Activated CD8-positive, alpha-beta memory T cell treated with anti-CD3 and anti-CD28 coated beads, Interleukin-2, amount 10 ng/mL, durations not matched to agents 7 days and 5 days (primary cell): ENCODE measurements at places on chromosomes 2 and 18. TPM values are rescaled to one million over a fixed set of nuclear protein-coding genes. Genes with fewer than 3 reads are reported as not detected.

DNA sequence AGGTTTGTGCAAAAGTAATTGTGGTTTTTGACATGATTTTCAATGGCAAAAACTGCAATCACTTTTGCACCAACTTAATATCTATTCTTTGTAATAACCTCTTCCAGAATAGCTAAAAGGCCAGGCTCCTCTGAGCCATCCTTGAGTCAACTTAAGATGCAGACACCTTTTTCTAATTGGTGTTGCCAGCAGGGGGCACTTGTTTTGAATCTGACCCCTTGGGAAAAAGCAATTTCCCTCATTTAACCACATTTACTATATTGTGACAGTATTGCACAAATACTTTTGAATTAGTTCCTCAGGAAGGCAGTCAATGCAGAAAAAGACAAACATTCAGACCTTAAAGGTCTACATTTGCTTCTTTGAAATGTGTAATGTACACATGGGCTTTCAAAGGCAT lies 78.6 kb upstream of the GALNT5 start:
- H3K4me3 ChIP-seq: no peak overlapping the region
- H3K27me3 ChIP-seq: peaks cover 11% of the 10 kb centered on the region
- H3K36me3 ChIP-seq: no peaks in the 10 kb centered on the region
- no peak overlapping the region for H3K27ac ChIP-seq
- DNase-seq: no peak
- peaks cover 10% of the 10 kb centered on the region for H3K4me1 ChIP-seq

- no peak overlapping the region for H3K4me3 ChIP-seq
- H3K4me1 ChIP-seq: peaks cover 73% of the 10 kb centered on the region
Measured at GRCh38 chr2:101300164-101300563, 8.3 kb downstream of the RNF149 start.

DNA sequence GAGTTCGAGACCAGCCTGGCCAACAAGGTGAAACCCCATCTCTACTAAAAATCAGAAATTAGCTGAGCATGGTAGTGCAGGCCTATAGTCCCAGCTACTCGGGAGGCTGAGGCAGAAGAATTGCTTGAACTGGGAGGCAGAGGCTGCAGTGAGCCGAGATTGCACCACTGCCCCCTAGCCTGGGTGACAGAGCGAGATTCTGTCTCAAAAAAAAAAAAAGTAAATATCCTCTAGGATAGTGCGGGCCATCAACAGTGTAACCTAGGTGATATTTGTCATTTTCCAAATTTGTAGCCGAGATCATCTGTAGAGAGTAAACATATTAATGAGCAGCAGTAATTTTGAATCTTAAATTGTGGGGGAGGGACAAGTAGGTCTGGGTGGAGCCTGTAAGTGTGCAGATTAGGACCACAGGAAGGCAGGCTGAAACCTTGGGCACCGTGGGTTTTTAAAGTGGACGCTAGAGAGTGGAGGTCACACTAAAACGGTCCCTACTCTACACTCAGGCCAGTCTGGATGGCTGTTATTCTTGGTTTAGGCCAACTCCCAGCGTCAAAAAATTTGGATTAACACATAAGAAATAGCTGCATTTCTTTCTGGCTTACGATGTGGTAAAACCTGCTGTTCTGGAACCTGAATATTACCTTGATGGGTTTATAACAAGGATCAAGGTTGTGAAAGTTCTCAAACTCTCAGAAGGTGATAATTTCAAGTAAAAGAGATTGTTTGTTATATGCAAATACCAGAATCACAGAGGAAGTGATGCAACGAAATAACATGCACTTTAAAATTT lies 22.7 kb upstream of the TET3 start:
- H3K27ac ChIP-seq: no peak overlapping the region
- H3K4me1 ChIP-seq: peaks cover 30% of the 10 kb centered on the region
- H3K4me3 ChIP-seq: no peak overlapping the region

- H3K27me3 ChIP-seq: no peaks in the 10 kb centered on the region
- no peak overlapping the region for H3K4me3 ChIP-seq
- peaks cover 40% of the 10 kb centered on the region for H3K4me1 ChIP-seq
- peaks cover 21% of the 10 kb centered on the region for H3K36me3 ChIP-seq
- DNase-seq: no peak
Measured at GRCh38 chr2:106167067-106167466, 27.0 kb downstream of the UXS1 start.

DNA sequence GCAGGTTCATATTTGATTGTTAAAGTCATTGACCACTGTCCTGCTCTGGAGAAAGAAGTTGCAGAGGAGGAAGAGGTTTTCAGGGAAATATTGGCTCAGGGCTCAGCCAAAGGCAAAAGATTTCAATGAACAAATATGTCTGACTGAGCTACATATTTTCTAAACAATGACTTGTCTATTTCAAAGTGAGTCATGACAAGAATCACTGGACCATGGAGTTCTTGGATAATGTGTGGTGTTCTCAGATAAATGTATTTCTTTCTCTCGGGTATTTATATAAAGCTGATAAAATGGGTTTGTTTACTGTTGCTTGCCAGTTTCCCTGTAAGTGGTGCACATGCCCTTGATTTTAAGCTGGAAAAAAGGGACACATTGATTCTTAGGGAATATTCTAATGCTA lies 34.3 kb upstream of the RMP24 start:
- H3K27me3 ChIP-seq: peaks cover 2% of the 10 kb centered on the region
- H3K36me3 ChIP-seq: no peaks in the 10 kb centered on the region
- no peak overlapping the region for H3K4me3 ChIP-seq
- no peak overlapping the region for H3K27ac ChIP-seq

DNA sequence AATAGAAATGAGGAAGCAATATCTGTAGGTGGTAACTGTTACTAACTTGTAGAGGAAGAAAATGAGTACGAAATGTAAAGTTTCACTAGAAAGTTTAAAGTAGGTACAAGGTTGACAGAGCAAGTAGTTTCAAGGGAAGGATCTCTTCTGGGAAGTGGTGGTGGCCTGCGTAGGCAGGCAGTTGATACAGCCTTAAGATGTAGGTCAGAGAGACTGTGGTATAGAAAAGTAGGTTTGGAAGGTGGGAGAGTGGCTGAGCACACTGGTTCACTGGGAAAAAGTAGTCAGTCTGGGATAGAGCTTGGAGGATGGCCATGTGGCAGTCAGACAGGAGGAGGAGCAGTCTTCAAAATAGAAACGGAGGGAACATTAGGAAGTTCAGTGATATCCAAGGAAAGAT lies 23.5 kb downstream of the KDM3A start:
- H3K4me3 ChIP-seq: no peak overlapping the region
- H3K36me3 ChIP-seq: peaks cover 81% of the 10 kb centered on the region
- no peak for DNase-seq
- H3K4me1 ChIP-seq: peaks cover 20% of the 10 kb centered on the region
- H3K27me3 ChIP-seq: no peaks in the 10 kb centered on the region

GRCh38 chr18:46573156-46573555 lies 83.9 kb downstream of the LOXHD1 start:
- no peak for DNase-seq
- no peak overlapping the region for H3K27ac ChIP-seq
- H3K27me3 ChIP-seq: peaks cover 5% of the 10 kb centered on the region
- no peaks in the 10 kb centered on the region for H3K4me1 ChIP-seq
- H3K4me3 ChIP-seq: no peak overlapping the region
- no peaks in the 10 kb centered on the region for H3K36me3 ChIP-seq

DNA sequence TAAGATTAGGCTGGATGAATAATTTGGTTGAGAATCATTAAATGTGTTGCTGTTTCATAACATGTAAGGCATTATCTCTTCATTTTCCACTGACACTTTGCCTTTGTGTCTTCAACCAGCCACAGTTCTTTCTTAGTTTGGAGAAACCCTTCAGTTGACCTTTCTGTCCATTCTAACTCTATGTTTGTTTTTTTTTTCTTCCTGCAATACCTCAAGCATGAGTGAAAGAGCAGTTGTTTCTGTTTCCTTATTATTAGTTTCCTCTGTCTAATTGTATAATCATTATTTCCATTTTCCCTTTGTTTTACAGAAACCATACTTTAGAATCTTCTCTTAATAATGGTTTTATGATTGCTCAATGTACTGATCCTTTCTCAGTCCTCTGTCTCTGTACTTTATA lies 25.6 kb downstream of the HADHB start:
- no peaks in the 10 kb centered on the region for H3K27me3 ChIP-seq
- peak overlapping the region; percentile 37 for H3K27ac ChIP-seq
- peaks cover 15% of the 10 kb centered on the region for H3K4me1 ChIP-seq
- peaks cover 14% of the 10 kb centered on the region for H3K36me3 ChIP-seq
- no peak for DNase-seq
- no peak overlapping the region for H3K4me3 ChIP-seq

The DLGAP1 gene
- not detected for total RNA-seq

The MATN3 gene
- not detected for total RNA-seq

The WBP1 gene
- 40.5 TPM for total RNA-seq

The ELP2 gene
- 58.8 TPM for total RNA-seq

The PROM2 gene
- not detected for total RNA-seq

The FER1L5 gene
- not detected for total RNA-seq

The ATP6V1B1 gene
- not detected for total RNA-seq

The ALKAL2 gene
- not detected for total RNA-seq
